OCI-M1 (cell line): ENCODE measurements at places on chromosomes 5 and 9.

DNA sequence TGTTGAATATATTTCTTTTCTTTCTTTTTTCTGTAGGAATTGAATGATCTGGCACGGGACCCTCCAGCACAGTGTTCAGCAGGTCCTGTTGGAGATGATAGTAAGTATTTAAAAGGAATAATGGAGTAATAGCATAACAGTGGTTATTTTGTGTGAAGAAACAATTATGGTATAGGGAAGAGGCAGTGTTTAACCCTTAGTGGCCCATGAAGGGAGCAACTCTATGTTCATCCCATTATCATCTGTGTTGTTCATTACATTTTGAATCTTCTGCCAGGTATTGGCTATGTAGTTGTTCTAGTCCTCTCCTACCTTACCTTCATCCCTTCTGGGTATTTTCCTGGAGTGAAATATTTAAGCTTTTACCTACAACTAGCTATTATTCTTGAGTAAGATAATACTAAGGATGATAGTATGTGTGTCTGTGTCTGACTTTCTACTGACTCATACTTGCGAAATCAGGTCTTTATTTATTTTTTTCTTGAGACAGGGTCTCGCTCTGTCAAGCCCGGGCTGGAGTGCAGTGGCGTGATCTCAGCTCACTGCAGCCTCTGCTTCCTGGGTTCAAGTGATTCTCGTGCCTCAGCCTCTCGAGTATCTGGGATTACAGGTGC lies 39.3 kb downstream of the UBE2D2 start:
- no peak for DNase-seq

GRCh38 chr5:176889321-176890280 lies 9.5 kb downstream of the HK3 start:
- no peak for DNase-seq

GRCh38 chr5:68533051-68533450 lies 317.5 kb downstream of the PIK3R1 start:
- DNase-seq = peak; percentile 41

DNA sequence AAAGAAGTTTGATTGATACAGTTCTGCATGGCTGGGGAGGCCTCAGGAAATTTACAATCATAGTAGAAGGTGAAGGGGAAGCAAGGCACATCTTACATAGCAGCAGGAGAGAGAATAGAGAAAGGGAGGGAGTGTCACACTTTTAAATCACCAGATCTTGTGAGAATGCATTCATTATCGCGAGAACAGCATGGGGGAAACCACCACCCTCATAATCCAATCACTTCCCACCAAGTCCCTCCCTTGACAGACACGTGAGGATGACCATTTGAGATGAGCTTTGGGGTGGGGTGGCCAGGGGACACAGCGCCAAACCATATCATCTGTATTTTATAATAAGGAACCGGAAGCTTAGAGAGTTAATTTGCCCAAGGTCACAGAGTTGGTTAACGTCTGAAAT lies 13.7 kb upstream of the FOCAD start:
- no peak for DNase-seq

DNA sequence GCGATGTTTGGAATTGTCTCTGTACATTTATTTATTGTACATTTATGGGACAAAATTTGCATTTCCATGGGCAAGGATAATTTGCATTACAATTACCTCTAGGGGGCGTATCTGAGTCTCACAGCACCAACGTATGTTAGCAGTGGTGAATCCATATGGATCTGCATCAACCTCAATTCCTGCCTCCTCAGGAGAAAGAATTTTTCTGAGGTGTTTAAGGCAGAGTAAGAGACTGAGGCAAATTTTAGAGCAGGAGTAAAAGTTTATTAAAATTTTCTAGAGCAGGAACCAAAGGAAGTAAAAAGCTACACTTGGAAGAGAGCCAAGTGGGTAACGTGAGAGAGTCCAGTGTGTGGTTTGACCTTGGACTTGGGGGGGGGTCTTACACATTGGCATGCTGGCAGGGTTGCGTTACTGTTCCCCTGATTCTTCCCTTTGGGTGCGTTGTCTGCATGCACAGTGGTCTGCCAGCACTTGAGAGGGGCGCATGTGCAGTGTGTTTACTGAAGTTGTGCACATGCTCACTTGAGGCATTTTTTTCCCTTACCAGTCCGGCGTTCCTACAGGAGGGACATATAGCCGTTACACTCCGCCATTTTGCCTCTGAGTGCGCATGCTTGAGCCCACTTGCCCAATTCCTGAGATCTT lies 21.0 kb upstream of the RAB14 start:
- DNase-seq = peak; percentile 73

- peak; percentile 45 for DNase-seq
Measured at GRCh38 chr5:159660401-159660800, 255.9 kb upstream of the ADRA1B start.

- no peak for DNase-seq
Measured at GRCh38 chr5:104659497-104659896, 1096.9 kb upstream of the NUDT12 start.

GRCh38 chr5:122701640-122702523 lies 73.0 kb upstream of the SNX2 start:
- no peak for DNase-seq

DNA sequence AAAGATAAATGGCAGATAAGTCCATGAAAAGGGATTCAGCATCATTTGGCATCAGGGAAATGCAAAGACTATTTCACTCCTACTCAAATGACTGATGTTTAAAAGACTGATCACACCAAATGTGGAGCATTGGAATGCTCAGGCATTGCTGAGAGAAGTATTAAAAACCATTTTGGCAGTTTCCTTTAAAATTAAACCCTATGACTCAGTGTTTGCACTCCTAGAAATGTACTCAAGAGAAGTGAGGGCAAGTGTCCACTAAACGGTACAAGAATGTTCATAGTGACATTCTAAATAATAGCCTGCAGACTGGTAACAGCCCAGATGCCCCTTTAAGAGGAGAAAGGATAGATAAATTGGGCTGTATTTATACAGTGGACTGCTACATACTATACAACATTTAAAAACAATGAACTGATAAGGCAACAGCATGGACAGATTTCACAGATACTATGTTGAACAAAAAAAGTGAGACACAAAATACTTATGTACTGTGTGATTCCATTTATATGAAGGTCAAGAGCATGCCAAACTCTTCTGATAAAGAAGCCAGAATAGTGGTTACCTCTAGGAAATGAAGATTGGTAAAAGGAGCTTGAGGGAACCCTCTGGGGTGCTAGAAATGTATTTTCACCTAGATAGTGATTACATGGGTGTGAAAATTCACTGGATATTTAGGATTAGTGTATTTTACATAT lies 24.6 kb downstream of the APC start:
- no peak for DNase-seq

DNA sequence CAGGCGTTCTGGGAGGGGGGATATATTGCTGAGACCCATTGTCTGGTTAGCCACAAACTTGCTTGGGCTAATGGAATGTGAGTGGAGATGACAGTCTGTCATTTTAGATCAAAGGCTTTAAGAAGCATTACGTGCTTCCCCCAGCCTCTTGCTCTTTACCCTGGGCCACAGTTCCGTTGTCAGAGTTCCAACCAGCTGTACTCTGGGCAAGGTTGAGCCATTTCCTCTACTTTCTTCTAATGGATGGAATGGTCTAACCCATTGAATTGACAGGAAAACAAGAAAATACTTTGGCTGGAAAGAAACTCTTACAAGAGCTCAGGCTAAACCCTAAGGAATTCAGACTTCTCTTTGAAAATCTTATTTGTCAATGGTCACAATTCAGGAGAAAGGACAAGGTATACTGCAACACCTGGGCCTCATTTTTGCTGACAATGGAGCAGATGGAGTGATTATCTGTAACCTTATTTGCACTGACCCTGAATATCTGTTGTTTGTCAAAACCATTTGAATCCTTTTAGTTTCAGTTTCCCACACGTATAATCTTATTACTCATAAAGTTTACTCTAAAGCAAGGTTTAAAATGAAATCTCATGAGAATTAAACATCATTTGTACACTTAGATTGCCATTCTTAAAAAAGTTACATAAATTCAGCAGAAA lies 231.4 kb downstream of the PDE4D start:
- DNase-seq = peak; percentile 77

- DNase-seq = peak; percentile 46
Measured at GRCh38 chr5:39118638-39119037, 44.4 kb upstream of the RICTOR start.

DNA sequence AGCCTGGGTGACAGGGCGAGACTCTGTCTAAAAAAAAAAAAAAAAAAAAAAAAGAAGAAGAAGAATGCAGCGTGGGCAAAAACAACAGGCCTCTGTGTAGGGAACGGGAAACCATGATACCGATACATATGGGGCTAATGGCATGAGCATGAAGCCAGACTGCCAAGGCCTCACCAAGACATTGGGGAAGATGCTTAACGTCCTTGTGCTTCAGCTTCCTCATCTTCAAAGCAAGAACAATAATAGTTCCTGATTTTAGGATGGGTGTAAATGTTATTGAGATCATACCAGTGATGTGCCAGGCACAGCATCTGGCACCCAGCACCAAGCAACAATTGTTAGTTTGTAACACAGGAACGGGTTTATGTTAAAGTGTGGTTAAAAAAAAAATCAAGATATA lies 51.4 kb downstream of the NEURL1B start:
- no peak for DNase-seq

- no peak for DNase-seq
Measured at GRCh38 chr9:134945509-134946275, 28.0 kb upstream of the FCN1 start.

GRCh38 chr5:131996210-131997025 lies 15.0 kb downstream of the ACSL6 start:
- peak; percentile 90 for DNase-seq

GRCh38 chr5:80189201-80189600 lies 66.6 kb downstream of the SERINC5 start:
- no peak for DNase-seq

DNA sequence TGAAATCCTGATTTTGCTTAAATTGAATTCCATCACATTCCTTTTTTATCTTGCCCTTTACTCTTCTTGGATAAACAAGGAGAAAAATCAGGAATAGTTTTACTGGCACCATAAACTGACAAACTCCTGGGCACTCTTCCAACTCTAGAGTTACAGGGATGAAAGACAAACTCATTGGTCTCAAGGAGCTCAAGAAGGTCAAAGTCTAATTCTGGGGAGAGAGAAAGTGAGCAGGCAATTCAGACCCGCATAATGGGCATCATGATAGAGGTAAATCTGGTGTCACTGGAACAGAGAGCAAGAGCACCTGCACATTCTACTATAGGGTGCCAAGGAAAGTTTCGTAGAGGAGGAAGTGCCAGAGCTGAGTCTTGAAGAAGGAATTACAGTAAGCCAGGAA lies 64.8 kb downstream of the GRIN3A start:
- DNase-seq = no peak

- no peak for DNase-seq
Measured at GRCh38 chr5:168244838-168245559, 46.4 kb upstream of the WWC1 start.

GRCh38 chr5:9888501-9888901 lies 258.4 kb upstream of the TAS2R1 start:
- no peak for DNase-seq

- no peak for DNase-seq
Measured at GRCh38 chr5:140328036-140328764, 18.2 kb downstream of the HBEGF start.

GRCh38 chr9:110099236-110100095 lies 108.5 kb downstream of the C9orf152 start:
- no peak for DNase-seq

- no peak for DNase-seq
Measured at GRCh38 chr5:73958037-73958436, 332.0 kb downstream of the ARHGEF28 start.
